Activated CD4-positive, alpha-beta T cell treated with anti-CD3 and anti-CD28 coated beads, Interleukin-2, amount 10 ng/mL, durations not matched to agents 7 days and 5 days (primary cell): ENCODE measurements at places on chromosomes 5 and 9. TPM values are rescaled to one million over a fixed set of nuclear protein-coding genes. Genes with fewer than 3 reads are reported as not detected.

- DNase-seq, result no peak
Measured at GRCh38 chr9:4420351-4420750, 69.9 kb upstream of the SLC1A1 start.

GRCh38 chr5:179978792-179979191, 71.1 kb upstream of the TBC1D9B start:
- no peak for DNase-seq

DNA sequence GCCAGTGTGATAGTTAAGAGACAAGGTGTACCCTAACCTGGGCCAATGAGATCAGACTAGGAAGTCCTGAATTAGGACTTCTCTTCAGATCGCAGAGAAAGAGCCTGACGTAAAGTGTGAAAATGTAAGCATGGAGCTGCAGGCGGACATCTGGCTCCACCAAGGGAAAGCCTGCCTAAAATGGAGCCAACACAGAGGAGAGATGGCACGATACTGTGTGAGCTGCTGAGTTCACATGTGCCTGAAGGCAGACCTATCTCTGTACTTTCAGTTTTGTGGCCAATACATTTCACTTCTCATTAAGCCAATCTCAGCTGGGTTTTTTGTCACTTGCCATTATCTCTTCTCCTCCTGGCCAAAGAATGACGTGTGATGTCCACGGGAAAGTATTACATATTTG, 210.5 kb downstream of the ELAVL2 start:
- DNase-seq, result no peak

GRCh38 chr9:20200581-20200980, 411.7 kb upstream of the SLC24A2 start:
- DNase-seq, result no peak

GRCh38 chr5:117333011-117333410, 758.4 kb upstream of the SEMA6A start:
- no peak for DNase-seq

GRCh38 chr5:107157809-107158208, 512.9 kb downstream of the EFNA5 start:
- DNase-seq, result no peak

DNA sequence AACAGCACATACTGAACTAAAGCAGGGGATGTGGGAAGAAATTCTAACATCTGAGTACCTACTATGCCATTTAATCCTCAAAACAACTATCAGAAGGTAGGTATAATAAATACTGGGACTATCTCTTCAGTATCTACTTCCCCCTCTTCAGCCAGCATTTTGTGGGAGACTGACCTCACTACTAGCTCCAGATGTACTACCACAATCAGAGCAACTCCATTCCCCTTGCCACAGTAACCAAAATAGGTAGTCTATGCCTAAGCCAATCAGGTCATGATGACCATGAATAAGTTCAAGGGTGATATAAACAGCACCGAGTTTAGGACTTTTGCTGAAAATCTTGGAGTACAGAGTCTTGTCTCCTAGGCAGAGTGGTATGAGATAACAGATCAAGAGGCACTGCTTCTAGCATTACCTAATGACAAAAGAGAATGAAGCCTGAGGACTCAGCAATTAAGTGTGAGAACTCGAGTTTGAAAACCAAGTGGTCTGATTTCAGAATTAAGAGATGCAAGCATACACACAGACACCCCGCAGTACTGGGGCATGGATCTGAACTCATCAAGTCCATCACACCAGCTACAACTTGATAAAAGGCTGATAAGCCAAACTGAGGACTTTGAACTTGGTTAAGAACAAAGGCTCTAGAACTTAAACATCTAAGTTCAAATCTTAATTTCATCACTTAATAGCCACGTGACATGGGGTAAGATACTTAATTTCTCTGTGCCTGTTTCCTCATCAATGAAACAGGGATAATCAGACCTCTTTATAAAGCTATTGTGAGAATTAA, 9.7 kb downstream of the FNIP1 start:
- DNase-seq, result no peak

GRCh38 chr5:144017631-144018030, 152.8 kb downstream of the YIPF5 start:
- DNase-seq, result no peak

- DNase-seq, result no peak
Measured at GRCh38 chr9:86734771-86735170, 212.5 kb downstream of the GAS1 start.

DNA sequence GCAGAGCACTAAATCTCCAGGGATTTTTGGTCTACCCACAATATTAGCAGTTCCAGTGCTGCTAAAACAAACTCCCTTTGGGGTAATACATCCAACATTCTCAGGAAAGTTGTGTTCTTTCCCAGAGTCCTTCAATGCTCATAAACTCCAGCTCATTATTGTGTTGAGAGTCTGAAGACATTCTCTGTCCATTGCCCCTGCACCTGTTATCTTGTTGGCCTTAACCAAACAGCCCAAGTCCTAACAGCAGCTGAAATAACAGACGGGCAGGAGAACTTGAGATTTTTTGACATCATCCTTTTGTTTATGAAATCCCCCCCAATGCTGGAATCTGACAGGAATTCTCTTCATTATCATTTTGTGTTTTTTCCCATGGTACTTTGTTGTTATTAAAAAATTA, 110.8 kb downstream of the PAPPA start:
- DNase-seq, result no peak

DNA sequence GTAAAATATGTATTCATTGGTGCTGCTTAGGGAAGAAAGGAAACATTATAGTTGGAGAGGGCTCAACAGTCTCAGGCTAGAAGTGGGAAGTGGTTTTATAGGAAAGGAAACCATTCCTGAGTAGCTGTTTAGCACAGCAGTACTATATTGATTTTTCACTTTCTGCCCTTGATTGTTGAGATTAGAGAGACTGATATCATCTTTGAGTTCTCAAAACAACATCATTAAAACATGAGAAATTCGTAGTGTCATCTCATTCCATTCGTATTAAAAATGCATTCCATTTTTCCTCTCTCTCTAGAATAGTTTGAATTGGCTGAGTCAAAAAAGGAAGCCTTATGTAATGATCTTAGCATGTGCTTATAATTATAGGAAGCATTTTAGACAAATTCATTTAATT, 14.1 kb downstream of the POLR3G start:
- DNase-seq, result no peak

GRCh38 chr9:128724744-128725211, 851 bp upstream of the ZDHHC12 start:
- peak; percentile 57 for DNase-seq

- no peak for DNase-seq
Measured at GRCh38 chr5:81703840-81704239, 47.1 kb downstream of the SSBP2 start.

- DNase-seq, result no peak
Measured at GRCh38 chr5:170142196-170142595, 36.5 kb downstream of the FOXI1 start.

DNA sequence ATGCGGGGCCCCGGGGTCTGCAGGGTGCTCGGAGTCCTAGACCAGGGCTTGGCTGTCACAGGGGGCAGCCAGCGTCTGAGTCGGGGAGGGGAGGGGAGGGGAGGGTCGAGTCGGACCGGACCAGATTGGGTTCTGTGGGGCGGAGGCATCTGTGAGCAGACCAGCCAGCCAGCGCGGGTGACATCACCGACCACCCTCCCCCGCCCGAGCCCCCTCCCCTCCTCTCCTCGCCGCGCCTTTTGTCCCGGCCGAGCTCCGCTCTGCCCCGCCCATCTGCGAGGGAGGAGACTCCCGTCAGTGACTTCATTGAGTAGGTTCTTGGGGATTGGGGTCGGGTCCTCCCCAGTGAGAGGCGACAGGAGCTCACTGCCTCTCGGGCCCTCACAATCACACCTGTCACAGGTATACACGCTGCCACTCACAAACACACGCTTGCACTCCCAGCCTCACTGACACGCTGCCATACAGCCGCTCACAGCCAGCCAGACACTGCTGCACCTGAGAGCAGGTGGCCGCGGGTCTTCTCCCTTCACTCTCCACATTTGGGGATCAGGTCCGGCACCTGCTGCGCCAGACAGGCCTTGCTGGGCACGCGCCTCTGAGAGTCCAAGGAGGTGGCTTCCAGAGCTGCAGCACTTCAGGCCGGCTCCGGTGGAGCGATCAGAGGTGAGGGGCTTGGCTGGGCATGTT, 546 bp downstream of the DNAJB5 start:
- DNase-seq, result peak; percentile 47

DNA sequence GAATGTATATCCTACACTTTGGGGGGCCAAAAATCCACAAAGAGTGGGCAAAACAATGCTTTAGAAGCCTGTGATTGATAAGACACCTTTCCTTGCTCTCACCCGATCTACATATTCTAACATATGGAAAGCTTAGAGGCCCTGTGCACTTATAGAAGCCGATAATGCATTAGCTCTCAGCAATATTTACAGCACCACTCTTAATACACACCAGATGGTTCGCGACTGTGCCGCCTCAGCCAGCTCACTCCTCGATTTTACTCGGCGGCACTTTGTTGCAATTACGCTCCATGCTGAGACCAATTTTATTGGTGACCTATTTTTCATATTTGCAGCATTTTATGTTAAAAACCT, 18.8 kb downstream of the NR2F1 start:
- no peak for DNase-seq

DNA sequence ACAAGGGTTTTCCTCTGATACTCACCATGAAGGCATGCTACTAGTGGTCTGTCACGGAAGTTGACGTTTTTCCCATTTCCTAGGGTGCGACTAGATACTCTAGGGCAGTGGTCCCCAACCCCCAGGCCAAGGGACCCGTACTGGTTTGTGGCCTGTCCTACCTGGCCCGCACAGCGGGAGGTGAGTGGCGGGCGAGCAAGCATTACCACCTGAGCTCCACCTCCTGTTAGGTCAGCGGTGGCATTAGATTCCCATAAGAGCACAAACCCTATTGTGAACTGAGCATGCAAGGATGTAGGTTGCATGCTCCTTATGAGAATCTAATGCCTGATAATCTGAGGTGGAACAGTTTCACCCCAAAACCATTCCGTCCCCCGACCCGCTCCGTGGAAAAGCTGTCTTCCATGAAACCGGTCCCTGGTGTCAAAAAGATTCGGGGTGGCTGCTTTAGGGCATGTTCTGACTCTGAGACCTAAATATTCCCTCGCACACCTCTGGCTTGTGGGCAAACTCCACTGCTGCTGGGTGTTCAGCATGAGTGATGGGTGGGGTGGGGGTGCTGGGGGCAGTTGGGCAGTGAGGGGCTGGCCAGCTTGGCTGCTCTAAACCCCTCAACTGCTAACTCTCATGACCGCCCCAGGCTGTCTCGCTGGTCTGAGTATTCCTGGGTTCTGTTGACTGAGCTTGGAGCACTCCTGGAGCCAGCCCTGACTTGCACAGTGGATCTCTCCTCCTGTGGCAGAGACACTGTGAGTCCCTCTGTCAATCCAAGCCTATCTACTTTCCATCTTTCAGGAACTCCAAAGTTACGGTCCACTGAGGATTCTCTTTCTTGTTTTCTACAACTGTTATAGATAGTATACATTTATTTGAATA, 78.3 kb upstream of the NEK6 start:
- DNase-seq, result no peak

- no peak for DNase-seq
Measured at GRCh38 chr9:114115654-114116125, 16.6 kb upstream of the KIF12 start.

DNA sequence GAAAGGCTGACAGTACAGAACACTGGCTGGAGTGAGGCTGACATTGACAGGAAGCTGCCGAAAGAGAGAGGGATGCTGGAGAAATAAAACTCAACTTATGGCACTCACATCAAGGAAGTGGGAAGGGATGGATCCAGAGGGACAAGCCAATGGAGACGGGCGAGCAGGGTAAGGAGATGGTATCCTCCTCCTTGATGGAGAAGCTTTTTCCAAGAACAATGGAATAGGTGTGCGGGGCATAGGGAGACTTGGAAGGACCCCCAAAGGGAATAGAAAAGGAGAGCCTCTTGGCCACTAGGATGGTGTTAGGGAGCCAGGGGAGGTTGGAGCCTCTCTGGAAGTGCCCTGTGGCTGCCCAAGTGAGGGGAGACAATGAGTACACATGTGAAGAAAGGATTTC, 58.4 kb upstream of the GRHPR start:
- DNase-seq, result no peak

DNA sequence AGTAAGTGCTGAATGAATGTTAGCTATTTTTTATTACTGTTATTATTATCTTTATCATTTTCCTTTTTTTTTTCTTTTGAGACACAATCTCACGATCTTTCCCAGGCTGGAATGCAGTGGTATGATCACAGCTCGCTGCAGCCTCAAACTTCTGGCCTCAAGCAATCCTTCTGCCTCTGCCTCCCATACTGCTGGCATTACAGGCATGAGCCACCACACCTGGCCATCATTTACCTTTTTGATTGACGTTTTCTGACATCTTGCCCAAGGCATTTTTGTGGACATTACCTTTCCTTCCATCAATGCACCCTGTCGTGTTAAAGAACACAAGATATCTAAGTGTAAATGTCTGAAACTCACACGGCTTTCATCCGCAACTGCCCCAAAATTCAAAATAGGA, 138.2 kb downstream of the GAS1 start:
- no peak for DNase-seq

- DNase-seq, result no peak
Measured at GRCh38 chr9:130823435-130823834, 11.6 kb upstream of the ABL1 start.

DNA sequence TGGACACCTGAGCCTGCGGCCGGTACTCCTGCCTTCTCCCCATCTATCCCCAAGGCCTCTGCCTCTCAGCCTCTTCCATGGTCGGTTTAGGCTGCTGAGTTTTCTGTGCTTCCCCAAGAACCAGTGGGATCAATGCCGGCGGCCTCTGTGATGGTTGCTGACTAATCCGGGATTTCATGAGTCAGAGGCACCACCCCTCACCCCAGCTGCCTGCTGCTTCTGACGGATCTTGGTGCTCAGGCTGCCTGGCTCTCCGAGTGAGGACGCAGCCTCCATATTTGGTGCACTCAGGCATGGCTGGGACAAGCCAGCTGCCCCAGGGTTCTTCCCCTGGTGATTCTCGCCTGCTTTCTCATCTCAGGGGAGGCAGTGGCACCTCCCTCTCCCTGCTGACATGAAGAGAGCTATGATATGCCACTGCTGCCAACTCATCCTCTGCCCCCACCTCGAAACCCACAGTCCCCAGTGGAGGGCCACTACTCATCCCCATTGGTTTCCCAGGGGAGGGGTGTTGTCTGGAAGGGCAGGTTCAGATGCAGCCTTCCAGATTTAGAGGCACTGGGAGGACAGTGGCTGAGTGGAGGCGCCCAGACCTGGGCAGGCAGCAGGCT, 3.3 kb upstream of the MAN1B1 start:
- no peak for DNase-seq

GRCh38 chr5:52148679-52149078, 639.0 kb upstream of the ITGA1 start:
- DNase-seq, result no peak

GRCh38 chr9:134030821-134031470, 5.7 kb downstream of the BRD3OS start:
- no peak for DNase-seq

Gene CERT1
- total RNA-seq, result 27.8 TPM

Gene ENTPD8
- total RNA-seq, result not detected

Gene NUTM2F
- not detected for total RNA-seq

Gene CBY3
- 0.44 TPM for total RNA-seq

Gene ANKRD31
- total RNA-seq, result 0.17 TPM

Gene SLC46A2
- total RNA-seq, result not detected

Gene ZFP37
- 0.52 TPM for total RNA-seq

Gene ACOT12
- total RNA-seq, result not detected

Gene LCN1
- total RNA-seq, result not detected

Gene DNLZ
- total RNA-seq, result 13.1 TPM

Gene SLC6A7
- not detected for total RNA-seq

Gene SHISAL2B
- total RNA-seq, result not detected

Gene PTPRD
- total RNA-seq, result not detected

Gene ANKRD18A
- 1.9 TPM for total RNA-seq

Gene HTR1A
- total RNA-seq, result not detected
